ENCODE measurements at places on chromosomes 1 and 21. TPM values are rescaled to one million over a fixed set of nuclear protein-coding genes. Genes with fewer than 3 reads are reported as not detected.

Gene DYNLT5
- not detected for total RNA-seq

Gene GJA8
- total RNA-seq = not detected

Gene RHEX
- total RNA-seq = not detected

Gene OR6N1
- not detected for total RNA-seq

Gene CCDC185
- total RNA-seq = not detected

Gene TBX15
- 0.17 TPM for total RNA-seq

DNA sequence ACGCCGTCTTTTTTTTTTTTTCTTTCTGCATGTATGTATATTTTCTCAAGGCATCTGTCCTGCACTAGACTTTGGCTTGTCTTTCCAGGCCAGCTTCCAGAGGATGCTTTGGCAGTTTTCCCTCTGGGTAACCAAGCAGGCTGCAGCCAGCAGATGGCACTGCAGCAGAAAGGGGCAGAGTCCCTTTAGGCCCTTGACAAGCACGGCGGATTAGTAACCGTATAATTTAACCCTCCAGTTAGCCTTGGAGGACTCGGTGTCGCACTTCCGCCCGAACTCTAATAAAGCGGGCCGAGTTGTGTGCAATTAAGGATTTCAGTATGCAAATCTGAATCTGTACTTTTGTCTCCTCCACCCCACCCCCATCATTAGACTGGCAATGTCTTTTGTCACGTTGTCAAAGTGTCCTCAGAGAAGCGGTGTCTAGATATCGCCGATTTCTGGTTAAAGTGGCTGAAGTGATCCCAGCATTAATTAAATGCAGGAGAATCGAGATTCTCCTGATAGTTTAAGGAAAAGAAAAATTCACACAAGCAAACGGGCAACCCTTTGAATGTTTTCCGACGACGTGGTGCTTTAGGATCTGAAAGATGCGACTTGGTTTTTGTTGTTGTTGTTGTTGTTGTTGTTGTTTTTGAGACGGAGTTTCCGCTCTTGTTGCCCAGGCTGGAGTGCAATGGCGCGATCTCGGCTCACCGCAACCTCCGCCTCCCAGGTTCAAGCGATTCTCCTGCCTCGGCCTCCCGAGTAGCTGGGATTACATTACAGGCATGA is 1.1 kb upstream of the TMEM167B start:
- DNase-seq = peak; percentile 34

GRCh38 chr1:152880316-152880715 is 2.2 kb downstream of the SMCP start:
- peak; percentile 81 for DNase-seq

GRCh38 chr1:236018885-236019453 is 45.9 kb downstream of the NID1 start:
- no peak for DNase-seq

- no peak for DNase-seq
Observed at GRCh38 chr1:194684636-194685035, 1498.2 kb upstream of the B3GALT2 start.

DNA sequence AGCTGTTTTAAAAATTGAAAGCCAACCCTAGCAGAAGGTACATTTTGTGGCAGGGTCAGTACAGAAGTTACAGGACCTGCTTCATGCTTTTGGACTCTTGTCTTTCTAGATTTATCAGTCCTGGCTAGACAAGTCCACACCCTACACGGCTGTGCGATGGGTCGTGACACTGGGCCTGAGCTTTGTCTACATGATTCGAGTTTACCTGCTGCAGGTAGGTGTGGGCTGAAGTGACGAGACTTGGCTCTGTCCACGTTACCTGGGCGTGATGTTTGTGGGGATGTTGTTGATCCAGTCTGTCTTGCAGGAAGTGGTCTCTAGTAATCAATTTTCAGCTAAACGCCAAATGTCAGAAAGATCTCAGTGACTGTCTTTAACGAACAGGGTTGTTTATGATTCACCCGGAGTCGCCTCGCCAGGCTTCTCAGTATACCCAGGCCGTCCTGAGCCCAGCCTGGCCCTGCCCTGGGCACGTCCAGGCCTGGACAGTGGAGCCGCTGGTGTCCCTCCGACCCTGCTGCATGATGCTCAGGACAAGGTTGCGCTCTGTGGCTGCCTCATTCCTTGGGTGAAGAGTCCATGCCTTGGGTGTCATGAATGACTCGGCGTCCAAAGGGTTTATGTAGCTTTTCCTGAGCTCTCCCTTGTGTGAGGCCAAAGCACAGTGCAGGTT is 5.5 kb downstream of the RER1 start:
- no peak for DNase-seq

GRCh38 chr1:93328809-93329760 is 16.6 kb upstream of the DR1 start:
- no peak for DNase-seq

DNA sequence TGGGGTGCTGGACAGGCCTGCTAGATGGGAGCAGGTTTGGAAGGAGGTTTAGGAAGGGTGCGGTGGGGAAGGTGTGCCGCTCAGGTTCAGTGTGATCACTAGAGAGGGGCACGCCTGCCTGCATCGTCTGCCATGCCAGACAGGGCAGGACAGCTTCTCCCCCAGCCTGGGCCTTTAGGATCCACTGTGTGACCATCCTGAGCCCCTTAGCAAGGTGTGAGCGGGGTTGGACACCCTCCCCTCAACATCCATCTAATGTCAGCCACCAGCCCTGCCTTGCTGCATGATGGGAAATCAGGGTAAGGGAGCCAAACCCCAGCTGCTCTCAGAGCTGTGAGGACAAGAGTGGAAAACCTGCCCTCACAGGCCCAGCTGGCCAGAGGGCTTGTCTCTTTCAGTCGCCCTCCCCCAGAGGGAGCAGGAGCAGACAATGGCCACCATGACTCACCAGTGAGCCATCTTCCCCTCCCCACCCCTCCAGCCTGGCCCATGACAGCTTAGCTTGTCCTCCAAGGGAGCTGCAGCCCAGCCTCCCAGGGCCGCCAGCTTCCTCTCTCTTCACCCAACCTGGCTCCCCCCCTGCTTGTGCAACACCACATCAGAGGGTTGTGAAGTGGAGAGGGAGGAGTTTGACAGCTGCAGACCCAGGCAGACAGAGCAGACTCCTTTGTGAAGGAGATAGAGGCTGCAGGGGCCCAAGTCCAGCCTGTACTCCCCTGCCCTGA is 37.0 kb downstream of the NUAK2 start:
- DNase-seq = peak; percentile 100

- DNase-seq = no peak
Observed at GRCh38 chr21:43815107-43815613, 25.8 kb downstream of the RRP1 start.

DNA sequence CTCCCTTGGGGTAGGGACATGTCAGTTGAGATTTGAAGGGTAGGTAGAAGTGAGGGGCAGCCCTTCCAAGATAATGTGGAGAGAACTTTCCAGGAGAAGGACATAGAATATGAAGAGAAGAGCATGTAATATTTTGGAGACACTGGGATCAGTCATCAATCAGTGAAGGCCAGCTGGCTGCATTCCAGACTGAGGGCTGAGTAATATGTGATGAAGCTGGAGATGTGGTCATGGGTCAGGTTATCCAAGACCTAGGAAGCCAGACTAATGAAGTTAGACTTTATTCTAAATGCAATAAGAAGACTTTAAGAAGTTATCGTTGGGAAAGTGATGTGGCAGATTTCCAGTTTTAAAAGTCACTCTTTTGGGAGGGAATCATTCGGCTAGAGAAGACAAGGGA is 262.0 kb downstream of the HMCN1 start:
- peak; percentile 93 for DNase-seq
